Islet precursor cell (in vitro differentiated cells): ENCODE measurements at places on chromosomes 12 and 14.
A peak's percentile ranks its signal among the peaks of the same experiment; 100 is the strongest.

GRCh38 chr12:12156116-12156515 is 85.4 kb downstream of the BCL2L14 start:
- DNase-seq, result no peak

- peak; percentile 40 for DNase-seq
Observed at GRCh38 chr12:6086316-6086715, 38.2 kb downstream of the VWF start.

- no peak for DNase-seq
Observed at GRCh38 chr12:3103806-3104205, 26.6 kb downstream of the TSPAN9 start.

GRCh38 chr14:92549105-92549858 is 35.7 kb downstream of the RIN3 start:
- DNase-seq, result no peak

DNA sequence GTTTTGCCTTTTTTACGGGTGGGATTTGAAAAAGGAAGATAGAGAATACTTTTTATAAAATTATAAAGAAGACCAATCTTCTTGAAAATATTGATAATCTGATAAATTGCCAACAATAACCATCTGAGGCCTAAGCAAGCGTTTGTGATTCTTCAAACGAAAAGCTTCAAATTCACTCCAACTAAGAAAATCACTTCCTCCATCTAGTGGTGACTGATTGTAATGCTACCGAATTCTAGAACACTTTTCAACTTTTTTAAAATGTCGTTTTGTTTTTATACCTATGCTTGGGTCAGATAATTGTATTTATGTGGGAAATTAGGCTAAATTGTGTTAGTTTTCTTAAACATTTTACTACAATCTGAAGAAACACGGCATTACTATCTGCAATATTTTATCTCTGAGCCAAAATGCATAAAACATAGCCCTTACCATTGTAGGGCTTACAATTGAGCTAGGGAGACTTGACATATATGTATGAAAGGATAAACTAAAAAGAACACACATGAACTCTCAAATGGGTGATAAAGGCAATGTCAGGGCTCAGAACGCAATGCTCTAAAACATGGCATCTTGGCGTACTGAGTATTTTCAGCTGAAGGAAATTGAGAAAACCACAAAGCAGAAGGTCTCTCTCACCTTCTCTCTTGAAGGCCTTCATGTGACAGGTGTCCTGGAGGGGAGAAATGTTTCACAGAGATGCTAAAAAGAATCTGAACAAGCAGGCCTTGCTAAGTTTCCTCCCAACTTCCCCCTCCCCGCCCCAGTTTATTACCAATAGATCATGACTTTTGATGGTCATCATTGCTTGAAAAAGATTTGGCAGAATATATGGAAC is 36.8 kb upstream of the G2E3 start:
- no peak for DNase-seq

GRCh38 chr12:4289998-4290790 is 16.6 kb downstream of the CCND2 start:
- DNase-seq, result peak; percentile 32

- no peak for DNase-seq
Observed at GRCh38 chr12:78534311-78534710, 330.3 kb upstream of the SYT1 start.

- DNase-seq, result no peak
Observed at GRCh38 chr14:105283899-105284298, 16.9 kb downstream of the BRF1 start.

- DNase-seq, result no peak
Observed at GRCh38 chr14:91897106-91897701, 29.9 kb upstream of the TC2N start.

GRCh38 chr12:46970636-46971035 is 108.8 kb upstream of the PCED1B start:
- no peak for DNase-seq

DNA sequence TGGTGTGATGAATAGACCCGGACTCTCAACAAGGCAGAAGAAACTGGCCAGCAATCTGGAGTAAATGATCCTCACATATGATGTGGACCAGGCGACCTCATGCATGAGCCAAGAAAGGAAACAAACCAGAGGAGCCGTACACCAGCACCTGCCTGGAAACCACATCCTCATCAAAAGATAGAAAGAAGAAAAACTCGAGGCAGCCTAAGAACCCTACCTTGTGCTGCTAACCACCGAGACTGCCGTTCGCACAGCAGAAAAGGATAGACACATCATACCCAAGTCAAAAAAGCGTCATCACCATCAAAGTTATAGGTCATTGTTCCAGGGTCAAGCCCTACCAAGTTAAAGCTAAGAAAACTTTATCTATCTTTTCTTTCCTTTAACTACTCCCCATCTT is 66.7 kb downstream of the RESF1 start:
- no peak for DNase-seq

DNA sequence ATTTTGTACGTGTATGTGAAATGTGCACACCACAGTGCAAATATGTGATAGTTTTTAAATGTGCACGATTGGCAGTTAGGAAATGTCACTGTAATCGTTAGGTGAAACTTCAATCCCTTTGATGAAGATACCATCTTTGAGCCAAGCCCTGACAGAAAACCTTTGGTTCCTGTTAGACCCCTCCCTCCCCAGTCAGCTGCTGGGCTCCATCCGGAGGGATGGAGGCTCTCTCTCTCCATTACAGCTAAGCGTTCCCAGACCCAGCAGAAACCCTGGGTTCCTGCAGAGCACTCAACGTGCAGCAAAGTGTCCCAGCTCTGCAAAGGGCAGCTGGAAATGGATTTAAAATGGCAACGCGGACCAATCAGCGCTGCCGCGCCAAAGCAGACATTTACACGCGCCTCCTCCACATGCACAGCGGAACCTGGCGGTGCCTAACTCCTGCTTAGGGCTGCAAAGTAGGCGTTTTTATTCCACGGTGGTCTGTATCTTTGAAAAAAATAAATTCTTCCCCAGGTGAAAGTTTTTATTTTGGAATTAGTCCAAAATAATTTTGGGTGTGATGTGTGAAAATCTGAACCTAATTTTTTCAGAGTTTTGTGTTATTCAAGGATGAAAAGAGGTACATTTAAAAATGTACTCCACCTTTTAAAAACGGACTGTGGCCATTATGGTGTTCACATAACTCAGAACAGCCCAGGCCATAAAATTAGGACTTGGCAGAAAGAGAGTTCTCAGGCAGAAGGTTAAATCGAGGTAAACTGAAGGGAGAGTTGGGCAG is 1.4 kb upstream of the HMGA2 start:
- peak; percentile 98 for DNase-seq

DNA sequence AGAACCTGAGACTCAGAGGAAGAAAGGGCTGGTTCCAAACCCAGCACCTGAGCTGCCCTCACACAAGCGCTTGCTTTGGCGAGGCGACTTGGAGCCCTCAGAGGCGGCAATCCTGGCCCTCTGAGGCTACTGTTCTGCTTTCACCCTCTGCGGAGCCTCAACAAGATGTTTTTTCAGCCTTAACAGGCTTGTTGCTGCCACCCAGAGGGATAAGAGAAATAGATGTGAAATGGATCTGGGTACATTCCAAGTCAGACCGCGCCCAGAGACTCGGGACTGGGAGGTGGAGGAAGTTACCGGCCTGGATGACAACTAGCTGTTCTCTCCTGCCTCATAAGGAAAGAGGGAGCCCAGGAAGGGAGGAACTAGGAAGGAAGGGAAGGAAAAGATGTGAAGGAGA is 89.6 kb downstream of the TTC7B start:
- peak; percentile 71 for DNase-seq

GRCh38 chr12:22481547-22482104 is 62.7 kb downstream of the C2CD5 start:
- no peak for DNase-seq
